ENCODE measurements at places on chromosomes 13 and 19. TPM values are rescaled to one million over a fixed set of nuclear protein-coding genes. Genes with fewer than 3 reads are reported as not detected.

Gene PRSS57
- polyA plus RNA-seq = 0.51 TPM

Gene BRD4
- polyA plus RNA-seq = 58.6 TPM

Gene MBD3L2
- polyA plus RNA-seq = not detected

Gene GRK1
- polyA plus RNA-seq = 0.06 TPM

DNA sequence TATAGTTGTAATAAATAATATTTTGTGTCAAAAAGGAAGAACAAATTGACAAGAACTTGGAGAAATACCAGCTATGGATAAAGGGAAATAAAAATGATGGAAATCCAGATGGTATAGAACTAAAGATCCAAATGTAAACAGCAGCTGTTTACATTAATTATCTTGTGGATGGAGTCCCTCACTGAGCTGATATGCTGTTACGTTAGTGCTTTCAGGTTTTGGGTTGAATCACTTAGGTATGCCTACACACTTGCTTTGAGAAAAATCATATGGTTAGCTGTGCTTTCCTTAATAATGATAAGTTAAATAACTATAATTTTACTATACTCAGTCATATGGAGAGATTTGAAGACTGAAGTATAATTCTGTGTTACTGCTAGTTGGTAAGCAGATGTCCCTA lies 27.7 kb downstream of the WASF3 start:
- DNase-seq = no peak

DNA sequence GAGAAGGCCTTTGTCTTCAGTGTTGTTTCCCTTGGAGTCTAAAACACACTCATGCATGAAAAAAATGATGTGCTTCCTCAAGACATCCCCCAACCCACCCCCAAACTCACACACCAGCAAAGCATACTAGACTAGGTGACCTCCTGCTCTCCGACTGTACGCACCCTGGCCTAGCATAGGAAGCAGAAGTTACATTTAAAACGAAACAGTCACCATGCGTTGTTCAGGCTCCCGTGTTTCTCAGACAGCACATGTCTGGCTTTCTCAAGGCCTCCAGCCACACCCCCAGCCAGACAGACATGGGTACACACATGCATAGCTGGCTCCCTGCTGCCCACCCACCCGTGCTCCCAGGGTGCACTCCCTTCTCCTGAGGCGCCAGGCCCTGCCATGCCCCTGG lies 28.7 kb upstream of the C1QTNF9 start:
- DNase-seq = no peak

DNA sequence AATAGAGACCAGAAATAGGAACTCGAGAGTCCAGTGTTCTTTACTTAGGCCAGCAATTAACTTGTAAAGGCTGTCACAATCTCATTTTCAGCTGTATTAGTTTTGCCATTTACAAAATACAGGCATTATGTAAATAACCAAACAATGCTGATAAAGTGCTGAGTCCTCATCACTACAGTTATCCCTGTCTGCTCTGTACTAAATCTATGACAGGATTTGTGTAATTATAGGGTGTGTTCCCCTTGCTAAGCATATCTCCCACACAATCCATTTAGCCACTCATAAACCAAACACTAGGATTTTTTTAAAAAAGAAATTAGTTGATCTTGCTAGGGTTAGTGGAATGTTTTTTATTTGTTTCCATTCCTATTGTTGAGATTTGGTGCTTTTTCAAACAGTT lies 23.2 kb downstream of the PDX1 start:
- no peak for DNase-seq

- no peak for DNase-seq
These were observed 7.1 kb downstream of the KLF16 start for GRCh38 chr19:1856345-1856697.

DNA sequence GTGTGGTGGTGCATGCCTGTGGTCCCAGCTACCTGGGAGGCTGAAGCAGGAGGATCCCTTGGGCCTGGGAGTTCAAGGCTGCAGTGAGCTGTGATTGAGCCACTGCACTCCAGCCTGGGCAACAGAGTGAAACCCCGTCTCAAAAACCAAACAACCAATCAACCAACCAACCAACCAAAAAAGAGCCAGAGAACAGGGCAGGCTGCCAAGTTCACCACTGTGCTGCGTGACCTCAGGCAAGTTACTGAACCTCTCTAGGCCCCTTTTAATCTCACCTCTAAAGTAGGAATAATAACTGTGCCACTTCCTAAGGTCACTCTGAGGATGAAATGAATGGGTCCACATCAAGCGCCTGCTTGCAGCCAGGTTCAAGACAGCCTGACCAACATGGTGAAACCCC lies 16.9 kb downstream of the TJP3 start:
- DNase-seq = no peak

DNA sequence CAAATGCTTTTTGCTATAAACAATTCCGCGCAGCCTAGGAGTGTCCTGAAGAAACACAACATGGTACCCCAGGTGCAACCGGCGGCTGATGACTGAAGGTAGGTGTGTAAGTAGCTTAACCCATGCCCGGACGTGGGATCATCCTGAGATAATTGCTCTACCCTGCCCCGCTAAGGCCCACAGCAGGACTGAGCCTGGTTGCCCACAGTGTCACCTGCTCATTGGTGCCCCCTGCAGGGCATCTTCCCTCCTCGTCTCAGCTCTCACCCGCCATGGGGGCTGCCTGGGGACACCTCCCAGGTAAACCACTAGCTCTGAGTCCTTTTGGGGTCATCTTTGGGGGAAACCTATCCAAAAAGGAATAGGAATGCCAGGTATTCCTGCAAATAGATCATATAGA lies 22.3 kb downstream of the TMEM161A start:
- no peak for DNase-seq

GRCh38 chr13:47420568-47420967 lies 523.7 kb upstream of the HTR2A start:
- no peak for DNase-seq
